ENCODE measurements at places on chromosomes 5 and 9. TPM values are rescaled to one million over a fixed set of nuclear protein-coding genes. Genes with fewer than 3 reads are reported as not detected.

Gene NR5A1
- not detected for total RNA-seq

Gene GCNT4
- total RNA-seq, result 2.8 TPM

Gene PLAC8L1
- not detected for total RNA-seq

Gene FOXE1
- total RNA-seq, result not detected

Gene AMBP
- total RNA-seq, result 0.67 TPM

Gene NPR3
- 87.2 TPM for total RNA-seq

Gene PCDHGA6
- total RNA-seq, result 3.9 TPM

Gene IL33
- 64.8 TPM for total RNA-seq

Gene CARTPT
- not detected for total RNA-seq

Gene CD14
- total RNA-seq, result 127 TPM

DNA sequence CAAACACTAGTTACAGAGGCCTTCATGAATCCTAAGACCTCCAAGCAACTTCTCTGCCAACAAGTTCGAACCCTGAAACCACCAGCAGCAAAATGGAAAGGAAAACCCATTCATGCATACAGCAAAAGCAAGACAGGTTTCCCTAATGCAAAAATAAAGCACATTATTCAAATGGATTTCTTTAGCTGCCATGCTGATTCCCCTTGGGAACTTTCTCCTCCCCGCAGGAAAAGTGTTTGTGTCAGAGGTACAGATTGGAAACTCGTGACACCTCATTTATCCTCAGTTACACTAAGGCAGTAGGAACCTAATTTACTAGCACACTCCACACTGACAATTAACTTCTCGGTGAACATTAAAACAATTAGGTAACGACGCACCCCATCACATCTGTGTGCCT lies 63.4 kb downstream of the TLE1 start:
- H3K4me3 ChIP-seq, result no peak overlapping the region
- no peaks in the 10 kb centered on the region for H3K4me1 ChIP-seq
- DNase-seq, result no peak

DNA sequence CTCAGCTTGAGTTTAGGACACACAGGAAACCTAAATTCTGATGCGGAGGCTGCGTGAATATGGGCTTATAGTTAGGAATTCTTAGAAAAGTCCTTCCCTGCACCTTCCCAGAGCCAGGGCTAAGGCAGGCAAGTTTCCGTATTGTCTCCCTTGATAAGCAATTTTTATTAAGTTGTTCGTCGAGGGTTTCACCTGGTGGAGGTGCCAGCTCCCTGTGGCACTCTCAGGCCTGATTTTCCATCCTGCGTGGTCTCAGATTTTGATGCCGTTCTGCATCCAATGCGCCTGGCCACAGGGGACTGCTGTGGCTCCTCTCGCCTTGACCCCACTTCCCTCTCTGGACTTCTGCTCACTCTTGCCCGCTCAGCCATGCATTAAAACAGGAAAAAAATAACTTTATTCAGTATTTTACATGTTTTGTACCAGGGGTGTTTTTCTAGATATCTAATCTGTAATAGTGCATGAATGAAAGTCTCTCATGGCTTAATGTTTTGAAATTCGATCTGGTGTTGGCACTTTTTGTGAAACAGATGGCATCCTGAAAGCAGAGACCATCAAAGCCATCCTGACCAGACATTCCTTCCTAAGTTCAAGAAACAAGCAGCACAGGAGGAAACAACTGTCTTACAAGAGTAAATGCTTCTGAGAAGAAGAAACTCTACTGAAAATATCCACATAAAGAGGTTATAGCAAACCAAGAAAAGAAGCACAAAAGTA lies 50.7 kb downstream of the TRIP13 start:
- H3K27ac ChIP-seq, result peak overlapping the region; percentile 24
- H3K4me3 ChIP-seq, result no peak overlapping the region
- no peak for DNase-seq
- no peaks in the 10 kb centered on the region for H3K36me3 ChIP-seq
- H3K27me3 ChIP-seq, result peaks cover 9% of the 10 kb centered on the region

- no peaks in the 10 kb centered on the region for H3K36me3 ChIP-seq
- H3K27me3 ChIP-seq, result no peaks in the 10 kb centered on the region
- DNase-seq, result no peak
- H3K4me3 ChIP-seq, result no peak overlapping the region
These were observed 34.2 kb downstream of the EMB start for GRCh38 chr5:50406877-50407276.

DNA sequence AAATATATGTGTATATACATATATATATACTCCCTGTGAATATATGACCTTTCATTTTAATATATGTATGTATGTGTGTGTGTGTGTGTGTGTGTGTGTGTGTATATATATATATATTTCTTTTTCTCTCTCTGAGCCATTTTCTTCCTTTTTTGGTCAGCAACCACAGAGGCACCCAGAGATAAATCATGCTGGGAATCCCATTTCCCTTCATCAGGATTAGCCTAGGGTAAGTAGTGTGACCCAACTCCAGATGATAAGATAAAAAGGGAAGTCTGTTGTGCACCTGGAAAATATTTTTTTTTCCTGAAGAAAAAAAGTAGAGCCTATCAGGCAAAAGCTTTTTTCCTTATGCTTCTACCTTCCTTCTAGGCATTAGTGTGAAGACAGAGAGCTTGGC lies 25.4 kb upstream of the SUB1 start:
- H3K4me1 ChIP-seq, result no peaks in the 10 kb centered on the region
- H3K36me3 ChIP-seq, result no peaks in the 10 kb centered on the region
- H3K4me3 ChIP-seq, result no peak overlapping the region
- no peaks in the 10 kb centered on the region for H3K27me3 ChIP-seq
- no peak overlapping the region for H3K27ac ChIP-seq

DNA sequence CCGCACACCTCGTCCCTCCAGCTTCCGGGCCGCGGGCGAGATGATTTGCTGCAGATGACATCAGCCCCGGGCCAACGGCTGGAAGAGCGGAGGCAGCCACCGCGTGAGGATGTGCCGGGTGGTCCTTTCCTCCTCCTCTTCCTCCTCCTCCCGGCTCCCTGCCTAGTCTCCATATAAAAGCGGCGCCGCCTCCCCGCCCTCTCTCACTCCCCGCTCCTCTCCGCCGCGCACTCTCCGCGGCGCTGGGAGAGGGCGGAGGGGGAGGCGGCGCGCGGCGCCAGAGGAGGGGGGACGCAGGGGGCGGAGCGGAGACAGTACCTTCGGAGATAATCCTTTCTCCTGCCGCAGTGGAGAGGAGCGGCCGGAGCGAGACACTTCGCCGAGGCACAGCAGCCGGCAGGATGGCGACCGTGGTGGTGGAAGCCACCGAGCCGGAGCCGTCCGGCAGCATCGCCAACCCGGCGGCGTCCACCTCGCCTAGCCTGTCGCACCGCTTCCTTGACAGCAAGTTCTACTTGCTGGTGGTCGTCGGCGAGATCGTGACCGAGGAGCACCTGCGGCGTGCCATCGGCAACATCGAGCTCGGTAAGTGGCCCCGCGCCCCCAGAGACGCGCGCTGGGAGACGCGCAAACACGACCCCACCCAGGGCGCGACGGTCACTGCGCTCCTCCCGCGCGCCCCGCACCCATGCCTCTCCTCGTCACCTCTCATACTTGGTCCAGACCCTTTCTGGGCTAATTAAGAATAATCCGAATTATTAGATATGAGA lies at the start of gene MAP1B:
Gene MAP1B, plus strand, starts transcription at position 345 of the 770 bp plus-strand sequence. Its CDS starts 57 bp downstream, at position 402.
- H3K4me3 ChIP-seq, result peak within 1 kb of the TSS; percentile 57
- H3K27me3 ChIP-seq, result peaks cover 30% of the 10 kb centered on the region
- H3K4me1 ChIP-seq, result peaks cover 6% of the 10 kb centered on the region

- H3K4me3 ChIP-seq, result no peak overlapping the region
- DNase-seq, result no peak
- no peak overlapping the region for H3K27ac ChIP-seq
- H3K36me3 ChIP-seq, result no peaks in the 10 kb centered on the region
These were observed 227.0 kb upstream of the ANKRD55 start for GRCh38 chr5:56460195-56460546.

DNA sequence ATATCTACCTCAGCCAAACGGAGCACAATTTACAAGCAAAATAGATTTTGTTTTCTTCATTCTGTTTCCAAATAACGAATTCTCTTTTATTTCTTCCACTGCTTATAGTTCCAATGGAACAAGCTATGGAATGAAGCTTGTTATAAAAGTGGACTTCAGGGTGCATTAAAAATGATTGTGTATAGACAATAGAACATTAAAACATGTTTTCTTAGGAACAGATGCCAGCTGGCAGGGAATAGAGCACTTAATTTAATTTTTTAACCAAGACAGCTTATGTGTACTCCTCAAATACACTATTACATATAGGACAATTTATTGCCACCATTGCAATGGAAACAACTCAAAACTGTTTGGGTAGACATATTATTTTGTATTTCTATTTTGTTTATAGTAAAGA lies 860.1 kb upstream of the TYRP1 start:
- DNase-seq, result no peak
- no peak overlapping the region for H3K4me3 ChIP-seq
- no peaks in the 10 kb centered on the region for H3K4me1 ChIP-seq
- H3K27ac ChIP-seq, result no peak overlapping the region

- no peak overlapping the region for H3K4me3 ChIP-seq
- peaks cover 10% of the 10 kb centered on the region for H3K4me1 ChIP-seq
- no peaks in the 10 kb centered on the region for H3K27me3 ChIP-seq
These were observed 14.5 kb downstream of the PALM2AKAP2 start for GRCh38 chr9:109794361-109795012.

GRCh38 chr5:96022971-96023370 lies 61.3 kb upstream of the ELL2 start:
- no peaks in the 10 kb centered on the region for H3K27me3 ChIP-seq
- no peaks in the 10 kb centered on the region for H3K4me1 ChIP-seq
- DNase-seq, result no peak
- no peak overlapping the region for H3K4me3 ChIP-seq

GRCh38 chr5:152883066-152883775 lies 478.1 kb upstream of the NMUR2 start:
- no peak overlapping the region for H3K4me3 ChIP-seq
- H3K36me3 ChIP-seq, result no peaks in the 10 kb centered on the region
- no peaks in the 10 kb centered on the region for H3K4me1 ChIP-seq
- H3K27ac ChIP-seq, result no peak overlapping the region
- DNase-seq, result no peak

- DNase-seq, result no peak
- no peak overlapping the region for H3K27ac ChIP-seq
- H3K4me1 ChIP-seq, result peaks cover 11% of the 10 kb centered on the region
- H3K27me3 ChIP-seq, result no peaks in the 10 kb centered on the region
- no peaks in the 10 kb centered on the region for H3K36me3 ChIP-seq
These were observed 886 bp downstream of the SLC4A9 start for GRCh38 chr5:140360681-140361479.

GRCh38 chr5:91027405-91028139 lies 355.5 kb downstream of the ARRDC3 start:
- no peak overlapping the region for H3K4me3 ChIP-seq
- no peak for DNase-seq
- H3K36me3 ChIP-seq, result no peaks in the 10 kb centered on the region
- no peaks in the 10 kb centered on the region for H3K27me3 ChIP-seq
- peaks cover 8% of the 10 kb centered on the region for H3K4me1 ChIP-seq

DNA sequence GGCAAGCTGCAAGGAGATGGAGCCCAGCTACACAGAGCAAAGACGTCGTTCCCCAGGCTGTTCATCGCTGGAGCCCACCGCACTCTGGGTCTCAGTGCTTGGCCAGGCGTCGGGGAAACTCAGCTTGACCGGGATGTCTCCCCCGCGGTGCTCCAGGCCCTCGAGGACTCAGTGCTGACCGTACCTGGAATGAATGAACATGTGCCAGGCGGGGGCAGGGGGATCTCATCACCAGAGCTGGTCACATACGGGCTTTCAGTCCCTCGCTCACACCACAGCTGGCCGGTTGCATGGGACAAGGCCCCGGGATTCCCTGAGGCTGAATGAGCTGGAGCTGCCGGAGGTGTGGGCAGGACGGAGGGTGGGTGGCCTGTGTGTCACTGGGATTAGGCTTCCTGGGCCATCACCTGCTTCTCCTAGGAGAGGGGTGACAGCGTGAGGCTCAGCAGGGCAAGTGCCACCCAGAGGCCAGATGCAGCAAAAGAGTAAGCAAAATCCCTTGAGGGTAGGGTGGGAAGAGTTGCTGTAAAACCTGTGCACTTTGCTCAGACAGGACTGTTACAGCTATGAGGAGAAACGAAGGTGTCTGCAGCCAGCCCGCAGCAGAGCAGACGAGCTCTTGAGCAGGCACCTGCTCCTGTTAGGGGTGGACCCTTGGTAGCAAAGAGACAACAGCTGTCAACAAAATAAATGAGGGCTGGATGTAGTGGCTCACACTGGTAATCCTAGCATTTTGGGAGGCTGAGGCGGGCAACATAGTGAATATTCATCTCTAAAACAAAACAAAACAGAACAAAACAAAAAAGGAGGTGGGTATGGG lies 70.7 kb upstream of the RAPGEF1 start:
- H3K4me3 ChIP-seq, result no peak overlapping the region
- H3K36me3 ChIP-seq, result no peaks in the 10 kb centered on the region
- no peak for DNase-seq
- peaks cover 62% of the 10 kb centered on the region for H3K27me3 ChIP-seq

GRCh38 chr5:15474143-15474719 lies 25.7 kb upstream of the FBXL7 start:
- no peak overlapping the region for H3K27ac ChIP-seq
- H3K36me3 ChIP-seq, result no peaks in the 10 kb centered on the region
- DNase-seq, result no peak
- no peaks in the 10 kb centered on the region for H3K27me3 ChIP-seq

GRCh38 chr9:85430659-85431338 lies 311.0 kb downstream of the AGTPBP1 start:
- no peak overlapping the region for H3K4me3 ChIP-seq
- DNase-seq, result no peak
- H3K36me3 ChIP-seq, result no peaks in the 10 kb centered on the region
- H3K4me1 ChIP-seq, result no peaks in the 10 kb centered on the region
- H3K27me3 ChIP-seq, result no peaks in the 10 kb centered on the region

DNA sequence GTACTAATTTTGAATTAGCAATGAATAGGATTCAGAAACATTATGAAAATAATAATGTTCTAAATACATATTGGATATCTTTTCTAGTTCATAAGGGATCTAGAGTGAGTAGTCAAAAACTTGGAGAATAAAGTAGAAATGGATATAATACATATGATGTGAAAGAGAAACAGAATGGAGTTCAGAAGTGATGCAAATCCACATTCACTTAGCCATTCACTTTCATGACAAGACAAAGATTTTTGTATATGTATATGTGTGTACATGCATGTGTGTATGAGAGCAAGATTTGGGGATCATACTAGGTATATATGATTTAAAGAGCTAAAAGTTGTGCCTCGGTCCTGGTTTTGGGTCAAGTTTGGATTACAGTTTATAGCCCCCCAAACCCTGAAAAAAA lies 34.1 kb downstream of the TMEM252 start:
- no peaks in the 10 kb centered on the region for H3K27me3 ChIP-seq
- H3K27ac ChIP-seq, result peak overlapping the region; percentile 4
- H3K36me3 ChIP-seq, result no peaks in the 10 kb centered on the region
- DNase-seq, result no peak
- peaks cover 23% of the 10 kb centered on the region for H3K4me1 ChIP-seq
